CD14-positive monocyte (primary cell): ENCODE measurements at places on chromosomes 2 and 18. TPM values are rescaled to one million over a fixed set of nuclear protein-coding genes. Genes with fewer than 3 reads are reported as not detected.

- no peak for DNase-seq
Measured at GRCh38 chr2:105554235-105554634, 155.4 kb upstream of the FHL2 start.

LHCGR gene
- polyA plus RNA-seq = not detected

TRABD2A gene
- polyA plus RNA-seq = 0.95 TPM

FLACC1 gene
- polyA plus RNA-seq = not detected

GRCh38 chr2:19786408-19787058 is 115.2 kb downstream of the TTC32 start:
- peak; percentile 57 for DNase-seq

GKN2 gene
- not detected for polyA plus RNA-seq

CXCR4 gene
- 687 and 1,274 TPM in 2 replicates for polyA plus RNA-seq

GRCh38 chr2:219140722-219141121 is 19.9 kb downstream of the NHEJ1 start:
- no peak for DNase-seq

DLX2 gene
- polyA plus RNA-seq = not detected

GRCh38 chr18:45738660-45739059 is 14.7 kb downstream of the SLC14A1 start:
- DNase-seq = no peak

DNA sequence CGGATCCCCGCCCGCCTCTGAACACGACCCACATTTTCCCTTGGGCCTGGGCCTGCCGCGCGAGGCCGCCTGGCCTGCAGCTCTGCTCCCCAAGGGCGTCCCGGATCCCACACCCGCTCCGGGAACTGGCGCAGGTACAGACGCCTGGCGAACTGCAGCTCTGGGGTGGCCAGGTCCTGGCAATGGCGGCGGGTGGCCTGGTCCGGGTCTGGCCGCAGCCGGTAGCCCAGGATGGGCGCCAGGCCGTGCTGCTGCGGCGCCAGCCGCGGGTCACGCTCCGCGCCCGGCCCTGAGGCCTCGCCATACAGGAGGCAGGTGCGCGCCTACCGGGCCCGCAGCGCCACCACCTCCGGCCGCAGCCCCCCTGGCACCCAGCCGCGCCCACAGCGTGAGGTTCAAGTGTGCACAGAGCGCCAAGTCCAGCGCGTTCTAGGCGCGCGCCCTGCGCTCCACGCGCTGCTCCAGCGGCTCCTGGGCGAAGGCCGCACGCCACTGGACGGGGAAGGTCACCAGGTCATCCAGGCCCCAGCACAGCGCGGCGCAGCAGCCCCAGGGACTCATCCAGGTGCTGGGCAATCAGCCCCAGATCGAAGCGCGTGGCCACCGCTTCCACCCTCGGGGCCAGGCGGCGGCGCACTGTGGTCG is 9.5 kb downstream of the AQP12A start:
- DNase-seq = no peak

DNA sequence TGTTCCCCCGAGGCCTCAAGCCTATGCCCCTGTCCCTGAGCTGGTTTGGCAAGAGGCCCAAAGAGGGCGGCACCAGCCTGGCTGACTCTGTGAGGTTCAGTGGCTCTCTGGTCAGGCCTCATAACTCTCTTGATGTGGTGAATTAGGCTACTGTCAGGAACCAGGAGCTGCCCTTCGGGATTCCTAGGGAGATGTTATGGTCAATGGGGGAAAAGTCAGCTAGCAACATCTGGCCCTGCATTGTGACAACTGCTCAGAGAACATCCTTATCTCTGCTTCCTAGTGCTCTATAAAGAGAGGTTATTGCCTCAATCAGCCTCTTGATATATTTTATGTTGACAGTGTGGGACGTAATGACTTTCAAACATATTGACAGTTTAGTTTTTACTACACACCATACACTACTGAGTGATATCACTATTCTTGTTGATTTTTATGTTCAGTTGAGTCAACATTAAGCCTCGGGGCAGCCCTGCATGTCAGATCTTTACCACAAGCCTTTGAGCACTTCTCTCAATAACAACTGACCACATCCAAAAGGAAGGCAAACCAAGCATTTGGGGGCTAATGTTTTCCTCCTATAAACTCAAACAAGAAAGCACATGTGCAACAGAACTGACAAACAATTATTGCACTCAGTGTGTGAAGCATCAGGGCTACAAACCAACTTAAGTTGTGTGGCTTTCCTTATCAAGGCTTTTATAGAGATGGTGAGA is 448.3 kb upstream of the SLC14A2 start:
- DNase-seq = no peak
